A172 (cell line): ENCODE measurements at places on chromosomes 1 and 21. TPM values are rescaled to one million over a fixed set of nuclear protein-coding genes. Genes with fewer than 3 reads are reported as not detected.

DNA sequence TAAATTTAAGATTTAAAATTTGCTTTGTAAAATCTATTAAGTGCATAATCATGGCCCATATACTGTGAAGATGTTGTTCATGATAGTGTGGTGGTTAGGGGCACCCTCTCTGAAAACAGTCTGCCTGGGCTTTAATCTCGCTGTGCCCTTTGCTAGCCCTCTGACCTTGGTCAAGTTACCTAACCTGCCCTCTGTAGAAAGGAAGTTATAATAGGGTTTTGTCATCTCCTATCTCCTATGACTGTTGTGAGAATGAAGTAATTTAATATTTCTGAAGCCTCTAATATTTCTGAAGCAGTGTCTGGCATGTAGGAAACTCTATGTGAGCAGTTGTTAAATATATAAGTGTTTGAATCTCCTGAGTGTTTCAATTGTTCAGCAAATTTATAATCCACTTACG, 116.6 kb upstream of the IVNS1ABP start:
- no peak for DNase-seq

DNA sequence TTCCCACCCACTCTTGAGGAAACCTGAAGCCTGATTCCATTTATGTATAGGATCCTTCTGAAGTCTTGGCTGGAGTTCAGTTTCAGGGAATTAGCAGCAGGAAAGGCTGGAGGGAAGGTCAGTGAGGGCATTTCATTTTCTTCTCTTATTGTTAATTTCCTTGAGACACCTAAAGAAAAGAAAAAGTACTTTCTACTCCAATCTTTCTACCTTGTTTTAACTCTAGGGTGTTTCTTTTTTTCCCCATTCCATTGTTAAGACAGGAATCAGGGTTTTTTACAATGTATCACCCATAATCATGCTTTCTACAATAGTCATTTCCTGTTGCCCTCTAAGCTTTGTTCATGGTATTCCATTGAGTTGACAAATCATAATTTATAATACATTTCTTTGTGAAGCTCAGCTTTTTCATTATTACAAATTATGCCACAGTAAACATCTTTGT, 27.4 kb downstream of the SNRPE start:
- peak; percentile 93 for DNase-seq

GRCh38 chr21:41250519-41250918, 66.1 kb upstream of the FAM3B start:
- peak; percentile 13 for DNase-seq

DNA sequence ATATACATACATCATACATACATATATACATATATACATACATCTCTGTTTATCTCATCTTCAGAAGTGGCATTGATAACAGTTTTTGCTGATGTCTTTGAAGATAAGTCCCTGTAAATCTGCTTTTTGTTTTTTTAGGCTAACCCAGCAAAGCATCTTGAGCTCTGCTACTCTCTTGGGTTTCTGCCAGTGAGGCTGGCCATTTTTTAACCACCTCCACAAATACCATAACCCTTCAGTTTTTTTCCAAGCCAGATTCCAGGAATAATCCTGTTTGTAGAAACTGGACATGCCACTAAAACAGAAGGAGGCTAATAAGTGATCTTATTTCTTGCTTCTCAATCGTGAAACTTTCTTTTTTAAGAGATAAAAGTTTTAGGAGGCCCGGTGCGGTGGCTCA, 21.6 kb downstream of the SDHC start:
- DNase-seq, result no peak

- DNase-seq, result no peak
Measured at GRCh38 chr1:17052641-17053040, 1.2 kb downstream of the SDHB start.

The KCNT2 gene
- 0.86 and 1.2 TPM in 2 replicates for total RNA-seq

DNA sequence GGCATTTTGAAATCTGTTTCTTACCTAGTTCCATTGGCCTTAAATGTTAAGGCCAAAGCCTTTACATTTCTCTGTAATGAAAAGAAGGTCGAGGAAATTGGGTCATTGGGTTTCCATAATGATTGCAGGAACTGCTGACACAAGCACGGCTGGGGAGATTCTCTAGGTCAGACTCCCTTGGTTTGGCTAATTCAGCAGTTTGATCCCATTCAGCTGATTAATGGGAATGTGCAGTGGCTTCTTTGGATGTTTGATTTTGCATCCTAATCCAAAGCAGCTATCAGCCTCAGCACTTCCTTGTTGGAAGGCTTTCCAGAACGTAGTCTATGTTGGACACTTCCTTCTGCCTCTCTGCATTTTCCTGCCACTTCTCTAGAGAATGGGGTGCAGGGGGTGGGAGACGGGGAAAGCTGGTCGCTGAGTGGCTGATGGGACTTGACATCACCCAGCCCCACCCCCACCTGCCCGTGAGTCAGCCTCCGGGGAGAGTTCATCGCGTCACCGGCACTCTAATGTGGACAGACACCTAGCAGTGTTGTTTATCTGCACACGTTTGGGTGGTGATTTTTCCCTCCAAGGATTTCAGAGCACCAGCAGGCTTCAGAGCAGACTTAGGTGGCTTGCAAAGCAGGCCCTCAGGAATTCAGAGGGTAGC, 5.4 kb downstream of the PSEN2 start:
- DNase-seq, result peak; percentile 86

DNA sequence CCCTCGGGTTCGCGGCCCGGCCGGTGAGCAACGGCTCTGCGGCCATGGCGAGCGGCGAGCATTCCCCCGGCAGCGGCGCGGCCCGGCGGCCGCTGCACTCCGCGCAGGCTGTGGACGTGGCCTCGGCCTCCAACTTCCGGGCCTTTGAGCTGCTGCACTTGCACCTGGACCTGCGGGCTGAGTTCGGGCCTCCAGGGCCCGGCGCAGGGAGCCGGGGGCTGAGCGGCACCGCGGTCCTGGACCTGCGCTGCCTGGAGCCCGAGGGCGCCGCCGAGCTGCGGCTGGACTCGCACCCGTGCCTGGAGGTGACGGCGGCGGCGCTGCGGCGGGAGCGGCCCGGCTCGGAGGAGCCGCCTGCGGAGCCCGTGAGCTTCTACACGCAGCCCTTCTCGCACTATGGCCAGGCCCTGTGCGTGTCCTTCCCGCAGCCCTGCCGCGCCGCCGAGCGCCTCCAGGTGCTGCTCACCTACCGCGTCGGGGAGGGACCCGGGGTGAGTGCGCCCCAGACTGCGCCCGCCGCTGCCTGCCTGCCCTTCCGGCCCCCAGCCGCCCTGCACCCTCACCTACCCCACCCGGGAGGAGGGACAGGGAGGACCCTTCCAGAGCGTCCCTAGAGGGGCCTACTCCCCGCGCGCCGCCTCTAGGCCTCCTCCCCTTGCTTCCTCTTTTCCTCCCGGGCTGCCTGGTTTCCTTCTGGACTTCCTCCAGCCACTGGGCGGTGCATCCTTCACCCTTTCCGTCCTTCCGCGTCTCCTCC, at the start of gene RNPEP:
Gene RNPEP, plus strand, starts transcription at position 26 of the 757 bp plus-strand sequence. Its CDS starts 19 bp downstream, at position 45.
- peak; percentile 87 for DNase-seq

The DTL gene
- total RNA-seq, result 56.6 and 64.7 TPM in 2 replicates

The FAM3B gene
- total RNA-seq, result not detected in 2 replicates

- no peak for DNase-seq
Measured at GRCh38 chr1:153735090-153735420, 7.2 kb downstream of the INTS3 start.

GRCh38 chr1:39230261-39231190, 26.0 kb downstream of the MACF1 start:
- no peak for DNase-seq

DNA sequence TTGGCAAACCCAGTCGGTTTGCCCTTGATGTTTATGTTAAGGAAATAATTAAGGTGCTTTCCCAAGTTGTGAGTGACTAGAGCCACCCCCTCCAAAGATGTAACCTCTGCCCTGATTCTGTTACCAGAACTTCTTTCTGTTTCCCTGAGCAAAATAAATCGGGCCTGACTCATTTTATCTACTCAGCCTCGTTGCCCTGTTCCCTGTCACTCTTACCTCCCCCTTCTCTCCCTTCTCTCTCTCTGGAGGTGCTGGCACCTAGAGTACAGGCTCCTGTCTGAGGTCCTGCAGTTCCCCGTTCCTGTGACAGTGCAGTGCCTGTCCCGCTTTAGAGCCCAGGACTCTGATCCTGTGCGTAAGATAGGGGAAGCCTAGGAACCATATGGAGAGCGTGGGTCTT, 35.4 kb downstream of the CXADR start:
- no peak for DNase-seq

The KIRREL1 gene
- 145 and 179 TPM in 2 replicates for total RNA-seq

- DNase-seq, result peak; percentile 25
Measured at GRCh38 chr1:224406216-224406615, 28.4 kb downstream of the WDR26 start.

The RASSF5 gene
- 3.3 and 5.8 TPM in 2 replicates for total RNA-seq

DNA sequence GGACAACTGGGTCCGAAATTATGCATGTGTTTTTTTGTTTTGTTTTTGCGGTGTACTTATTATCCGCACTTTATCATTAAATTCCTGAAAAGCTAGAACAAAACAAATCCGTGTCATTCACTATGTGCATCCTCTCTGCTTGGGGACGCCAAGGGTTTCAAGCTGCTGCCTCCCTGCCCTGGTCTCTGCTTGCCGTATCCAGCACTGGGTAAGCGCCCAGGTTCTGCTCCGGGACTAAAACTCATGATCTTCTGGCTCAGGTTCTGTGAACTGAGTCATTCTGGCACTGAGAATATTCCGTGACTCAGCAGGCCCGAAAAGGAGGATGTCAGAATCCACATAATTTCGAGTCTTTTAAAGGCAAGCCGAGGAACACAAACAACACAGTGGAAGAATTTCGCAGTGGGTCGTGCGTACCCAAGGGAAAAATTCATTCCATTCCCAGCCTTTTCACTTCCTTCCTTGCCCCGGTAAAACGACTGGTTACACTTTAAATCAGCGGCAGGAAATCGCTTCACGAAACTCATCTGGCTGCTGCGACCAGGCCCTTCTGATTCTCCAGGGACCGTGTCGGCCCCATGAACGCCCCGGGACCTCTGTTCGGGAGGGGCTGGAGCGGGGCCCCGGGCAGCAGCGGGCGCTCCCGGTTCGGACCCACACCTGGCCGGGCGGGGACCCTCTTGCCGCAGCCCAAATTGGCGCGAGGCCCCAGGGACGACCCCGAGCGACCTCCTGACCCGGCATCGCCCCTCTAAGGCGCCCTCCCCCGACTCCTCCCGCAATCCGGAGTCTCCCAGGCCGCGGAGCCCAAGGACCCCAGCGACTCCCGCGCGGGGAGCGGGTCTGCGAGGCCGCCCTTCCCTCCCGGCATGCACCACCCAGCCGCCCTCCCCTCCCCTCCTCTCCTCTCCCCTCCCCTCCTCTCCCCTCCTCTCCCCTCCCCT, 746 bp upstream of the LAMC1 start:
- peak; percentile 95 for DNase-seq

DNA sequence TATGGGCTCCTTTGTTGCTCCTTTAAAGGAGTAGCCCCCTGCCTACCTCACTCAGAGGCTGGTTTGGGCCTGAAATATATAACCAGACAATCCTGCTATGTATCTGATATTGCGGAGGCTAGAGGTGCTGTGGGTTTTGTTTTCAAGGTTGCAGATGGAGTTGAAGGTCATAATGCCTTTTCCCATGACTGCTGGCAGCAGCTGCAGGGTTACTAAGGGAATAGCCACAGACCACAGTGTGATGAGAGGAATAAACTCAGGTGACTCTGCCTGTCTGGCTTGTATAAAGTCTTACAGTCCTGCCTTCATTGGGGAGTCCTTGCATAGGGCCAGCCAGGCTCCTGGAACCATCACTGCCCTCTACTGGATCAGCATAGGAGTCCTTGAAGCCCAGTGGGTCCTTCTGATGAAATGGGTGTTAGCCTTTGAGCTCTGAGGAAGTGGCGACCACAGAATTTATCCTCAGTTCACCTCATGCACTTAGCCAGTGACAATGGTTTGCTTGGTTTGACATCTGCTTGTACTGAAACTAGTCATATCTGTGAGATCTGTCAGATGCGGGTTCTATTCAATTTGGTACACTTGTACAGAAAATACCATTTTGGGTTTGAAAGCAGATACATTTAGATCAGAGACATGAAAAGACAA, 174.4 kb upstream of the HMCN1 start:
- peak; percentile 67 for DNase-seq

The DSCAM gene
- not detected in 2 replicates for total RNA-seq

DNA sequence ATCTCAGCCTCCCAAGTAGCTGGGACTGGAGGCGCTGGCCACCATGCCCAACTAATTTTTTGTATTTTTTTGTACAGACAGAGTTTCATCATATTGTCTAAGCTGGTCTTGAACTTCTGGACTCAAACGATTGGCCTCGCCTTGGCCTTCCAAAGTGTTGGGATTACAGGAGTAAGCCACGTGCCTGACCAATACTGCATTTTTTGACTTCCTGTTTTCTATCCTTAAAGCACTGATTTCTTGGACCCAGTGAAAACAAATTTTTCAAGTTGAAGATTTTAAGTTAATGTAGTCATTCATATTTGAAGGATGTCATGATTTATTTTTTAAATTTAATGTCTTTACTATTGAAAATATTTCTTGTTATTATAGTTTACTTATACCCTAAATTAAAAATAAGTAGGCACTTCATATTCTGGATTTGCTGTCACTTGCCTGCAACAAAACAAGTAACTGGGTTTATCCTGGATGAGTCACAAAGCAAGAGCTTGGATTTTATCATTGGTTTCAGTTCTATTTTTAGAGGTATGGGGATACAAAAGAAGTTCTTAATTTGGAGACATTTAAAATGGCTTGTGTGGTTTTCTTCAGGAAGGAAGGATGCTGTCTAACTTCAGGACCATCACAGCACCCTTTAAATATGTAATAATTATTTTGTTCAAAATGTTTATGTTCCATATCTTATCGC, 2.2 kb upstream of the VPS45 start:
- peak; percentile 79 for DNase-seq

The FNDC7 gene
- not detected in 2 replicates for total RNA-seq

DNA sequence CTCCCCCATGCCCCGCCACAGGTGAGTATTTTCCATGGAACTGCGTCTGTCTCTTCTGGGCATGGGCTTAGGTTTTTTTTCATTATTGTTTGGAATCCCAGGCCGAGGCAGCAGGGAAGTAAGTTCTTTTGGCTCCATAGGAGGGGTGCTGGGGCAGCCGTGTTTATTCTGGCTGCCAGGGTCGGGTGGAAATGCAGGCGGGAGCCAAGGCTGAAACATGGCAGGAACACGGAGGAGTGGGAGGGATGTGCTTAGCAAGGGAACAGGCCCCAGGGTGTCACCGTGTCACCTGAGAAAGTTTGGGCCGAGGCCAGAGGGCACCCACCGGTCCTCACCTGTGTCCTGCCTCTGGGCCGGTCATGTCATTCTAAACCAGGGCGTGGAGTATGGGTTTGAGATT, 4.5 kb upstream of the DHRS3 start:
- DNase-seq, result no peak

GRCh38 chr21:44681861-44682579, at the start of gene KRTAP12-1:
KRTAP12-1 (minus strand) TSS chr21:44682163; CDS start chr21:44682123, 40 bp downstream.
- DNase-seq, result no peak
